HuH-7.5 (cell line): ENCODE measurements at places on chromosomes 3 and 15.

- no peak for DNase-seq
Measured at GRCh38 chr3:56725175-56725574, 42.1 kb upstream of the TASOR start.

DNA sequence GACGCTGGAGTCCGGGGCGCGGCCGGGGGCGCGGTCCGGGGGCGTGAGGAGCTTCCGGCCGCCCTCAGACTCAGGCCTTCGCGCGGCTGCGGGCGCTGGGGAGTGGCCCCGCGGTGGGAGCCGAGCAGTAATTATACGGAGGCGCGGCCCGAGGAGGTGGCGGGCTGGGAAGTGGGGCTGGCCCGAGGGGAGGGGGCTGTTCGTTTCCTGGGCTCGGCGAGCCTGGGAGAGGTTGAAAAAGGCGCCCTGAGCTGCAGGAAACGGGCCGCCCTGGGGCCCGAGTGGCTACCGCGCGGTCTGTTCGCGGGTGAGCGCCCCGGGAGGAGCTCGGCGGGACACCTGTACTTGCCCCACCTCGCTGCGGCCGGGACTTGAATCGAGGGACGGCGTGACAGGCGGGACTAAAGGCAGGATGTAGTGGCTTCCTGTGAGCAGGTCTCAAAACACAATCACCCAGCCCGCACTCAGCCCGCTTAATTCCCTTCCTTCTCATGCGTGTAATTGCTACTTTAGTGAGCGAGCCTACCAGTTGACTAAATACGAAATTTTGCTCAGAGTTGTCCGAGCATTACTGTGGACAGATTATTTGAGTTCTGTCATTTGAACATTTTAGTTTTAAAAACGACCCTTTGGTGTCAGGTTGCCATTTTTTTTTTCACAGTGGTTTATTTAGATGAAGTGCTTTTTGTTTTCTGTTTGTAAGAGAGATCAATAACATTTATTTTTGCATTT, 860 bp downstream of the RASA2 start:
- DNase-seq, result peak; percentile 53

DNA sequence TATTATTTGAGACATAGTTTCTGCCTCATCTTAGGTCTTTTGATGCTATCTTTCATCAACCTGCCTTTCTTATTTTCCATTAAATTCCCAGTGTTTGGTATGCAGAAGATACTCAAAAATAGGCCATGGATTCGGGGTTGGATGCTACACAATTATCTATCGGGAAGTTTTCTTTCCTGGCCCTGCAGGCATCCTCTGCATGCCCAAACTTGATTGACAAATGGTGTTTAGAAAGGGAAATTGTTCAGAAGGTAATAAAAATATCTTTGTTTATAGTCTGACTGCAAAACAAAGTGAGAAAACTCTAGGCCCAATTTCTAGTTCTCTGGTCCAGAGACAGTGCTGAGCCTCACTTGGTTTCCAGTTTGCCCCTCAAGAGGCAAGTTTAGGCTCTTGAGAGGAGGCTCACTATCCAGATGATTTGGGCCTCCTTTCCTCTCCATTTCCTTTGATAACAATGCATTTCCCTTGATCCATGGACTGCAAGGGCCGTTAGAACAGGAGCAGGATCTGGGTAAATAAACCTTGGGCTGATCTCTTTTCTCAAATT, 157.1 kb upstream of the DPH6 start:
- DNase-seq, result no peak

DNA sequence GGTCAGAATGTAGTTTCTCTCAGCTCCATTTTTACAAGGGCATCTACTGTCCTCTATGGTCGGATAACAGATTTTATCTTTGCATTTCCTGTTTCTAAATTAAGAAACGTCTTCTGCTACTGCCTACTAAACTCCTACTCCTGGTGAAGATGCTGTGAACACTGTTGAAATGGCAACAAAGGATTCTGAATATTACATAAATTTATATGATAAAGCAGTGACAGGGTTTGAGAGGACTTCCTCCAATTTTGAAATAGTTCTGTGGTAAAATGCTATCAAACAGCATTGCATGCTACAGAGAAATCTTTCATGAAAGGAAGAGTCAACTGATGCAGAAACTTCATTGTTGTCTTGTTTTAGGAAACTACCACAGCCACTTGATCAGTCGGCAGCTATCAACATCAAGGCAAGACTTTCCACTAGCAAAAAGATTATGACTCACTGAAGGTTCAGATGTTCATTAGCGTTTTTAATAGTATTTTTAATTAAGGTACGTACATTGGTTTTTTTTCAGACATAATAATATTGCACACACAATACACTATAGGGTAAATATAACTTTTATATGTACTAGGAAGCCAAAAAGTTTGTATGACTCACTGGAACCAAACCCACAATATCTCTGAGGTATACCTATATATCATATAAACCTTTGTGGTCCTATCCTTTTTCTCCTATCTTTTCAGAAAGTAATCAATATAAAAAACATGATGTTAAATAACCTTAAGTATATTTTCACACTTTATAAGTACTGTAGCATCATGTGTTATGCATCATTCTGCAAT, 156.1 kb downstream of the STAG1 start:
- no peak for DNase-seq

- DNase-seq, result no peak
Measured at GRCh38 chr15:82231842-82232241, 30.7 kb downstream of the EFL1 start.

- no peak for DNase-seq
Measured at GRCh38 chr15:22778796-22779195, 7.6 kb upstream of the NIPA1 start.

GRCh38 chr3:129224984-129225393, 24.4 kb upstream of the COPG1 start:
- peak; percentile 89 for DNase-seq

GRCh38 chr3:15629860-15630597, 28.5 kb downstream of the BTD start:
- DNase-seq, result peak; percentile 77

DNA sequence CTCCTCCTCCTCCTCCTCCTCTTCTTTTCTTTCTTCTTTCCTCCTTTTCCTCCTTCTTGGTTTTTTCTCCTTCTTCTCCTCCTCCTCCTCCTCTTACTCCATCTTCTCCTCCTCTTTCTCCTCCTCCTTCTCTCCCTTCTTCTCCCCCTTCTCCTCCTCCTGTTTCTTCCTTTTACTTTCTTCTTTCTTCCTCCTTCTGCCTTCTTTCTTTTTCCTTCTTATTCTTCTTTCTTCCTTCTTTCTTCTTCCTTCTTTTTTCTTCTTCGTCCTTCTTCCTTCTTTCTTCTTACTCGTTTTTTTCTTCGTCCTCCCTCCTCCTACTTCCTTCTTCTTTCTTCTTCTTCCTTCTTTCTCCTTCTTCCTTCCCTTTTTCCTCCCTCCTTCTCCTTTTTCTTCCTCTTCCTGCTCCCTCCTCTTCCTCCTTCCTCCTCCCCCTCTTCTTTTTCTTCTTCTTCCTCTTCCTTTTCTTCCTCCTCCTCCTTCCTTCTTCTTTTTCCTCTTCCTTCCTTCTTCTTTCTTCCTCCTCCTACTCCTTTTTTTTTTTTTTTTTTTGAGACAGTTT, 92.1 kb downstream of the SLMAP start:
- DNase-seq, result no peak

DNA sequence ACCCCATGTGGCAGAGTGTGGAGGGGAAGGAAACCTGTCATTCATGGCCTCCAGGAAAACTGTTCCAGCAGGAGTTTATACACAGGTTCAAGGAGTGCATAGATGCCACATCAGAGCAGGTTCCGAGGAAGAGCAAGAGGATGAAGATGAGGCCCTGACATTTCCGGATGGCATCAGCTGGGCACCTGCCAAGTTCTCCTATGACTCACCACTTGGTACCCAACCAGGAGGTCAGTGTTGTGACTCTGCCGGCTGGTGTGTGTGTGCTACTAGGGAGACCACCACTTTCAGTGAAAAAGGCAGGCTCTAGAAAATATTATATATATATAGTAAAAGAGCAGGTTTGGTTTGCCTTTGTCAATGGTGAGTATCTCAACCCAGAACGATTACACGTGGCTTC, 69.3 kb downstream of the NTRK3 start:
- no peak for DNase-seq

DNA sequence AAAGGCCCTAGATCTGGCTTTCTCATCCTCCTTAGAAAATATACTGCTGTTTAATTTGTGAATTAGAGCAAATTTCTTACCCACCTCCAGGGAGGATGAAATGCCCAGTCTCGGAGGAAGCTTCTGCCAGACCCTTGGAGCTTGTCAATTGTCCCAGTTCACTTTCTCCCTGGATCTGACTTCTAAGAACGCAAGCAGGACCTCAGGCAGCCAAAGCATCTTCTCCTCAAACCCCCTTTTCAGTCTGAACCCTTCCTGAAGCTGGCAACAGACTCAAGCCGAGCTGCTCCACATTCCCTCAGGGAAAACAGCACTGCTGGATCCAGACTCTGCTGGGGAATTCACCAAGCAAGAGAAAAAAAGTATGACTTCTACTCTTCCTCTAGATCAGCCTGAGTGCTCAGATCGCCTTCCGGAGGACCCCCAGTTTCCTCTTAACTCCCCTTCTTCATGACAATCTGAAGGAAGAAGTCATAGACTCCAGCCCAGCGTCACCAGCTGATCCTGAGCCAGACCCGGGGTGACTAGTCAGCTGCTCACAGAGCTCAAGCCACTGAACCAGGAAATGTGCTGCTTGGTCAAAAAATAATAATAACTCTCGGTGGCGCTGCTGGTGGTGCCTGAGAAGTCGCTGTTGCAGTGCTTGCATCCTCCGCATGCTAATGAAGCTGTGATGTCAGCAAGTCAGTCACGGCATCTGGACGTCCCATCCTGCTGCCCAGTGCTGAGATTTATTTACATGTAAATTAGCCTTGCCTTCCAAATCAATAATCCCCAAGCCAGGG, at the start of gene PRICKLE2:
TSS of gene PRICKLE2 (minus strand) at position 641 of the 785 bp plus-strand sequence. CDS start 26,539 bp downstream, outside the sequence.
- no peak for DNase-seq

GRCh38 chr15:68821190-68821840, 620 bp upstream of the ANP32A start:
- peak; percentile 37 for DNase-seq

- no peak for DNase-seq
Measured at GRCh38 chr3:184734903-184735701, 23.2 kb upstream of the MAGEF1 start.

GRCh38 chr15:89333959-89334509, 590 bp downstream of the POLG start:
- peak; percentile 90 for DNase-seq

DNA sequence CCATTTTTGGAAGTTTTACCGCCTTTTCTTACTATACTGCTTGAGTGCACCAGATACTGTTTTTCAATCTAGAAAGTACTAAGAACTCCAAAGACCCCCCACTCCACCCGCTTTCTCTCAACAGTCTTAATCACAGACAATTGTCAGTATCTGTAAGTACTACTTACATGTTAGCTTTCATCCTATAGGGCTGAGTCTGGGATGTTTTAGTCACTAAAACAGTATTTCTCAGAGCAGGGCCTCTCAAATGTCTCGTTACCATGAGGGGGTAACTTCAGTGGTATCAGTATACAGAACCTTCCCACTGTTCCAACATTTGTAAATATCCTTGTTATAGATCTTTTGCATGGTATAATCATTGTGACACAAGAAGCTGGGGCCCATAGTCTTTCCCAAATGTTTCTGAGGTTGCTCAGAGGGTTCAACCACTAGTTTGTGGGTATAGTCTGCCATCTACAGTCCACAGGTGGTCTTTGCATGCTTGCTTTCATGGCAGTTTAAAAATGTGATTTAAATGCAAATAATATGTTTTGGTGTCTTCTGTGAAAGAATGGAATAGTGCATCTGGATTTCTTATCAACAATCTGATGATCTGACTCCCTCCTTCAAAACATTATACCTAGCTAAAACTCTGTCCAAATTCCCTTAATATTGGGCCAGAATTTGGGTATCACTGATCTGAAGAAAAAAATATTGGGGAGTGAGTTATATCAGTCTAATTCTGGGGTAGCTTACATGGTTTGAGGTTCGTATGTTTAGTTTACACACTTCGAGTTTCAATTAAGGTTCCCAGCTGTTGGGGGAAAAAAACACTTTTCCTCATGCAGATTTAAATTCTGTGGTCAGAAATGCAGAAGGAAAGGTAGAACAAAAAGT, 18.0 kb upstream of the DNAJC13 start:
- DNase-seq, result peak; percentile 46

DNA sequence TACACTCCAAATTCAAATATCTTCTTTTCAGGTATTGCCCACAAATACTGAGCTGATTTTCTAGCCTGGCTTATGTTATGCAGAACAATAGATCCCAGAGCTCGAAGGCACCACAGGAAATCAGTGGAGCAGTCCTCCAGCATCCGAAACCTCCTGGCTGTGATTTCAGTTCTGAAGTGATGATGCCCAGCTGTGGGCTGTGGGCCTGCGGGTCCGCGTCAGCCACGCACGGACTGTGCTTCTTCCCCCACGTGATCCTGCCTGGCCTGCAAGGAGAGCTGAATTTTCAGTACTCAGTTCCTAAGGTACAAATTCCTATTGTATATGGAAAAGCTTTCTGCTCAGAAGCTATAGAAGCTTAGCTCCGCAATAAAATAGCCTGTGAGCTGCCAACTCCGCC, 96.2 kb downstream of the OCA2 start:
- no peak for DNase-seq

DNA sequence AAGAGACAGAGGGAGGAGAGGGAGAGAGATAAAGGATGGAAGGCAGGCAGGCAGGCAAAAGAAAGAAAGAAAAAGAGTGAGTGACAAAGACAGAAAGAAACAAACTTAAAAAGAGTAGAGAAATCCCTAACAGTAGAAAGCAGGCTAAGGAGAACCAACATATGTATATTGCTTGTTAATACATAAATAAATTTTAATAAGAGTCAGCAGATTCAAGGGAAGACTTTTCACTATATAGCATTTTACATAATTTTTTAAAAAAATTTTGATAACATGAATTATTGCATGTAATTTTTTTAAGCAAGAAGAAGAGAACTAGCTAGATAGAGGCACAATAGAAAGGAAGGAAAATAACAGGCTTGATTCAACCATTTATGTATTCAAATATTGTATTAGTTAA, 291.6 kb downstream of the KCNH8 start:
- no peak for DNase-seq

DNA sequence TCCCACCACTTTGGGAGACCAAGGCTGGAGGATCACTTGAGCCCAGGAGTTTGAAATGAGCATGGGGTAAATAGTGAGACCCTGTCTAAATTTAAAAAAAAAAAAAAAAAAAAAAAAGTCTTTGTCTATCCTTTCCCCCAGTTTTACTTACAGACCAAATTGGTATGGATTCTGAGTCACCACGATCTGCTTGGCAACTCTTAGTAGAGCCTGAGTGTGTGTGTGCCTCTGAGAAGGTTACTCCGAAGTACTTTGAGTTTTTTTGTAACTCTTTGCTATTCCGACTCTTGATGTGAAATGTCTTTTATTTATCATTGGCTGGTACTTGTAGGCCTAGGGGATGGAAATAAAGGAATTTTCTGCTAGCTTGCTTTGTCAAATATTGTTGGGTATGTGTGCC, 63.3 kb downstream of the RBM6 start:
- no peak for DNase-seq

DNA sequence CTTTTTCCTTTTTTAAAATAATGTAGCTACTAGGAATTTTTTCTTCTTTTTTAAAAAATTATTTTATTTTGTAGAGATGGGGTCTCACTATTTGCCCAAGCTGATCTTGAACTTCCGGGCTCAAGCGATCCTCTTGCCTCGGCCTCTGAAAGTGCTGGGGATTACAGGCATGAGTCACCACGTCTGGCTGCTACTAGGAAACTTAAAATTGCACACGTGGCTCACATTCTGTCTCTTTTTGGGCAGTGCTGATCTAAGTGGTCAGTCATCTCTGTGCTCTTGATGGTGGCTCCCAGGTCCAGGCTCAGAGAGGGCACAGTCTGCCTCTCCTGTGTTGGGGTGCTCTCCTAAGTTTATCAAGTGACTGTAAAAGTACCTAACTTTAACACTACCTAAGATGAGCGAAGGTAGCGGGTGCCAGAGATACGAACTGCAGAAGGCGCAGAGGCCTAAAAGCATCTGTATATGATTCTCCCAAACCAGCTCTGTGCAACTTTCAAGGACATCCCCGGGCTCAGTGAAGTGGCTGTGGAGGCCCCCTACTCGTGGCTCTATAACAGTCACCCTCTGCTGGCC, 52.9 kb upstream of the SEC13 start:
- no peak for DNase-seq
